ENCODE measurements at places on chromosomes 3 and 15.

GRCh38 chr3:135792174-135792573 lies 173.4 kb upstream of the PPP2R3A start:
- no peak for ATAC-seq

DNA sequence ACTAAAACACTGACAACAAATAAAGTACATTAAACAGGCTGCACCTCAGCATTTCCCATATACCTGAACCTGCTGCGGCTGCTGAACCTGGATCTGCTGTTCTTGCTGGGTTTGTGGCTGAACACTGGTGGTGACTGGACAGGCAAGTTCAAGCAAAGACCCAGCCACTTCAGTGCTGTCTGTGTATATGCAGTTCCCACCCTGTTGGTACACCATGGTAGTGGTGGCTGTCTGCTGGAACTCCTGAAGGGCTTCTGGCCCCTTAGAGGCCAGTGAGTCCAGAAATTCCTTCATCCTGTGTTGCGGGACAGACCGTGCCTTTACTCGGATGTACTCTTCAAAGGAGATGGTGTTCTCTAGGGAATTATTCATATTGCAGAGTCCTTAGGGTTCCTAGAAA lies 17.2 kb downstream of the QRICH1 start:
- ATAC-seq, result no peak

DNA sequence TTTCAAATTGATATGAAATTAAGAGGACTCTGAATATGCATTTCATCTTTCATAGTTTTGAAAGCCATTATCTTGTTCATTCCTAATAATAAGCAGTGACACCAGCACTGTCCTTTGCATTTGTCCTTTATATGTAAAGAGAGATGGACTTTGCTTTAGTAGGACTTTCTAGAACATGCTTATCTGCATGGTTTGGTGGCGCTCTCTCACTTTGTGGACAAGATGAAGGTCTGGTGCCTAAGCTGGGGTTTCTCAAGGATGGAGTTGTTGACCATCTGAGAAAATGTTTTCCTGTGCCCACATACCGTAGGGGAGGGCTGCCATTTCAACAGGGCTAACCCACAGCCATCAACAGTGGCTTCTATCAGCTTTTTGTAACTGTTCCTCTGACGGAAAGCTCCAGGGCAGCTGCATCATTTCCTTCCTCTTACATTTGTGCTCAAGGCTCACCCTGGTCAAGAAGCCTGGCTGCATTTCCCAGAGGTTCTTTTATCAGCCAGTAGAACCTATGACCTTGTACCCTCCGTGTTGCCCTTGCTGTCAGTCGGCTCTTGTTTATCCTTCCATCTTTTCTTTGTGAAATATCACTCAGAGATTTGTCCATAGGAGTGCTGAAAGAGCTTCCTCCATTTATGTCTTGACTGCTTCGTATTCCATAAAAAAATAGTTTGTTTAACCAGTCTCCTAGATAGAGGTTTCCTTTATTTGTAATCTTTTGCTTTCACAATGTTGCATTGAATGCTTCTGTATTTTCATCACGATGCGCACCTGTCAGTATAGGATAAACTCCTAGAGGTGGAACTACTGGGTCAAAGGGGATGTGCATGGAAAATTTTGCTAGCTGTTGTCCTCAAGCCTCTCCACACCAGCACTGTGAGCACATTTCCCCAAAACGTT lies 44.6 kb downstream of the ABHD2 start:
- no peak for ATAC-seq

- ATAC-seq, result no peak
Observed at GRCh38 chr3:153090973-153091372, 71.1 kb upstream of the RAP2B start.

GRCh38 chr15:58923696-58924300 lies 9.7 kb downstream of the SLTM start:
- ATAC-seq, result no peak

DNA sequence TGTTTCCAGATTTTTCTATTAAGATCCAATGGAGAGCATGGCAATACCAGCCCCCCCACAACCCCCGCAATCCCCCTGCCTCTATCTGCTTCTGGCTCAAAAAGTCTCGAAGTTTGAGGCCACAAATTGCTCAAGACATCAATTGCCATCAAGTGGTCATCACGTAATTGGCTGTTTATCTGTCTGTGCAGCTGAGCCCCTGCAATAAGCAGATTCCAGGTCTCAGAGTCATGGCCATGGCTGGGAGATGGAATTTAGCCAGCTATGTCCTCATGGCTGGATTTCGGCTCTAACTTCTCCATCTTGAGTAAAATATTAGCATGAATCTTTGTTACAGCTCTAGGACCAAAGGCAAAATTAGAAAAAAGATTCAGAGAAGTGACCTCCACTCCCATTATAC lies 22.7 kb downstream of the SSUH2 start:
- ATAC-seq, result peak; percentile 31

- ATAC-seq, result no peak
Observed at GRCh38 chr3:107315141-107315540, 62.1 kb upstream of the CCDC54 start.

GRCh38 chr3:124202754-124203153 lies 210.8 kb upstream of the ROPN1 start:
- ATAC-seq, result peak; percentile 73
